ENCODE measurements at places on chromosomes 3 and 15.

GRCh38 chr15:50911001-50911400 lies 2.5 kb downstream of the AP4E1 start:
- no peak for DNase-seq

GRCh38 chr3:146382386-146382785 lies 87.0 kb downstream of the PLSCR2 start:
- DNase-seq, result no peak

DNA sequence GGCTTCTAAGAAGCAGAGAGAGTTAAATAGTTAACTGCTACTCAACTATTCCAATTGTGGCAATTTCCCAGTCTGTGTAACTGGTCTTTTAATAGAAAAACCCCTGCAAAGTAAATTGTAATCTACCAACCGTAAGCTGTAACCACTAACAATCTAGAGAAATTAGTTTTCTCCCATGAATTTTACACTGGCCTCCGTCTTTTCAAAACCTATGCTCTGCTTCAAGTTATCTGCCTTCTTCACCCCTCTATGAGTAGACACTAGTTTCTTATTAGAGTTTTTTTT lies 42.6 kb downstream of the LRRFIP2 start:
- no peak for DNase-seq

- no peak for DNase-seq
These were observed 678 bp downstream of the SEMA7A start for GRCh38 chr15:74432968-74433591.

- no peak for DNase-seq
These were observed 8.6 kb upstream of the ZNF621 start for GRCh38 chr3:40516201-40516600.

GRCh38 chr15:48637639-48638038 lies 7.9 kb downstream of the FBN1 start:
- no peak for DNase-seq

DNA sequence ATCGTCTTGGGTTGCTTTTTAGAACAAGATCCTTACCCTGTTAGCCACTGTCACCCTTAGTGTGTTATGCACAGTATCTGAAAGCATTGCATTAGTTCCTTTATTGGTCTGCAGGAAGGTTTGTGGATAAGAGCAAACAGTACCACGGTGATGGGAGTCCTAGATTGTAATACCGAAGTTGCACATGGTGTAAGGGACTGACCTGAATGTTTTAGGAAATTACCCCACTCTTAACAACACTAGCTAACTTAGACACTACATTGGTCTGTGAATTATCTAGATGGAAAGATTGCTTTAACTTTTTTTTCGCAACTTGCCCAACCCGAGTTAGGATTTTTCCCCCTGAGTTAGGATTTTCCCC lies 1.3 kb downstream of the STT3B start:
- no peak for DNase-seq

GRCh38 chr3:111194048-111194447 lies 122.4 kb downstream of the NECTIN3 start:
- DNase-seq, result no peak

GRCh38 chr3:100496711-100497261 lies 4.4 kb downstream of the TMEM45A start:
- no peak for DNase-seq

Measured in RWPE2 (cell line).